G401 (cell line): ENCODE measurements at places on chromosomes 3 and 15. TPM values are rescaled to one million over a fixed set of nuclear protein-coding genes. Genes with fewer than 3 reads are reported as not detected.

- DNase-seq, result no peak
Measured at GRCh38 chr3:14156843-14157561, 21.4 kb downstream of the XPC start.

GRCh38 chr3:189300345-189300744 is 128.6 kb downstream of the TPRG1 start:
- no peak for DNase-seq

GRCh38 chr15:89964232-89964954 is 36.7 kb upstream of the ZNF710 start:
- DNase-seq, result peak; percentile 66

DNA sequence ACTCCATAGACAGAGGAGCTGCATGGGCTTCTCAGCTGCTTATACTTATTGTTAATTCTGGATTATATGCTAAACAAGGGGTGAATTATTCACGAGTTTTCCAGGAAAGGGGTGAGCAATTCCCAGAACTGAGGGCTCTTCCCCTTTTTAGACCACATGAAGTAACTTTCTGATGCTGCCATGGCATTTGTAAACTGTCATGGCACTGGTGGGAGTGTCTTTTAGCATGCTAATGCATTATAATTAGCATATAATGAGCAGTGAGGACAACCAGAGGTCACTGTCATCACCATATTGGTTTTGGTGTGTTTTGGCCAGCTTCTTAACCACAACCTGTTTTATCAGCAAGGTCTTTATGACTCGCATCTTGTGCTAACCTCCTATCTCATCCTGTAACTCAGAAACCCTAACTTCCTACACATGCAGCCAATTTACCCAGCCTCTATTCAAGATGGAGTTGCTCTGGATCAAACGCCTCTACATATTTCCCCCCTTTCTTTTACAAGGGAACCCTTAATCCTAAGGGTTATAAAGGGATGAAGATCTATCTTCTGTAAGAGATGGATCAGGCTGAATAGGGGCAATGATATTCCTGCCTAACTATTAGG is 12.1 kb upstream of the DMXL2 start:
- no peak for DNase-seq

- no peak for DNase-seq
Measured at GRCh38 chr3:70911719-70912118, 599.3 kb upstream of the MDFIC2 start.

GRCh38 chr3:18398448-18398847 is 26.7 kb downstream of the SATB1 start:
- no peak for DNase-seq

GRCh38 chr3:192710366-192710765 is 17.0 kb downstream of the FGF12 start:
- no peak for DNase-seq

- peak; percentile 28 for DNase-seq
Measured at GRCh38 chr15:31372635-31373091, 46.0 kb downstream of the KLF13 start.

DNA sequence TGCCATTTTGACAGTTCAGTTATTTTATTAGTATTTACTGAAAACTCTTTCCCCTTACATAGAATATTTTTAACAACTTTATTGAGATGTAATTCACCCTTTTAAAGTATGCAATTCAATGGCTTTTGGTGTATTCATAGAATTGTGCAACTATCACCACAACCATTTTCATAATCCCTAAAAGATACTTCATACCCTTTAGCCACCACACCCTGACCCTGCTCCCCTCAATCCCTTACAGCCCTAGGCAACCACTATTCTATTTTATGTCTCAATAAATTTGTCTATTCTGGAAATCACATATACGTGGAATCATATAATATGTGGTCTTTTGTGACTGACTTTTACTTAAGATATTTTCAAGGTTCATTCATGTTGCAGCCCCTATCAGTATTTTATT is 29.7 kb downstream of the TEX9 start:
- no peak for DNase-seq

DNA sequence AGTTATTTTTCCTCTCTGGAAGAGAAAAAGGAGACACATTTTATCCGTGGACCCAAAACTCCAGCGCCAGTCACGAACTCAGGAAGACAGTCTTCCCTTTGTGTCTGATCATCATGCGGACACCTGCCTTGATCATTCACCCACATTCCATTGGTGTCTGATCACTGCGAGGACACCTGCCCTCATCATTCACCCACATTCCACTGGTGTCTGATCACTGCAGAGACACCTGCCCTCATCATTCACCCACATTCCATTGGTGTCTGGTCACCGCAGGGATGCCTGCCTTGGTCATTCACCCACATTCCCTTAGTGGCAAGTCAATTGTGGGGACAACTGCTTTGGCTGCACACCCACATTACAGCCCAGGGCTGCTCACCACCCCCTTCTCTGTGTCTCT is 148.9 kb downstream of the ROBO1 start:
- DNase-seq, result no peak

GRCh38 chr15:64905119-64905831 is 6.4 kb upstream of the ANKDD1A start:
- peak; percentile 56 for DNase-seq

- DNase-seq, result no peak
Measured at GRCh38 chr15:62439543-62440016, 274.5 kb upstream of the C2CD4B start.

GRCh38 chr3:78101384-78101783 is 1061.5 kb downstream of the ROBO2 start:
- no peak for DNase-seq

DNA sequence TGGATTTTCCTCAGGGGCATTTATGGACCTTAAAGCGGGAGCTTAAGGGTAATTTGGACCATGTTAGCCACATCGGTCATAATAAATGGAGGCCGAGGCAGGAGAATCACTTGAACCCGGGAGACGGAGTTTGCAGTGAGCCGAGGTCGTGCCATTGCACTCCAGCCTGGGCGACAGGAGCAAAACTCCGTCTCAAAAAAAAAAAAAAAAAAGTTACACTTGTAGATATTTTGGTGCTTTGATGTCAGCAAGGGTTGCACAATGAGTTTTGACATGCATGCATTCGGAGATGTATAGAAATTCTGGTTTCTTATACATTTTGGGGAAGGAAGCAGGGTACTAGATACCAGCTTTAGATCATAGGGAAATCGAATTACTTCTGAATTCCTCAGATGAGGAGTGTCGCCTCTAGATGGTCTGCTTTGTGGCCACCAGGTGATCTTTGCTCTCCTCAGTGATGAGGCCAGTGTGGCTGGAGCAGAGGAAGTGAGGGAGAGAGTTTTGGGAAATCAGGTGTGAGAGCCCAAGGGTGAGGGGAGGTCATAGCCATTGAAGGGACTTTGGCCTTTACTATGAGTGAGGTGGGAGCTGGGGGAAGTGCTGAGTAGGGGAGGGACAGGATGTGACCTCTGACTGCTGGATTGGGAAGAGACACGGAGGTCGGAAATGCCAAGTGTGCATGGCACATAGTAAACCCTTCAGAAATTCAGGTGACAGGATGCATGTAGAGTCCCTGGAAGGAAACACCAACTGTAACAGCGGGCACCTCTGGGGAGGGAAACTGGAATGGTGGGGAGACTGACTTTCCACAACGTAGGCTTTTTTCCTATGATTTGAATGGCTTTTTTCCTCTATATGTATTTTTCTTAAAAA is 8.4 kb upstream of the RBSN start:
- no peak for DNase-seq

WDR49 gene
- not detected in 2 replicates for total RNA-seq

ARGFX gene
- total RNA-seq, result not detected in 2 replicates

SHC4 gene
- total RNA-seq, result not detected in 2 replicates

FEZF2 gene
- total RNA-seq, result not detected in 2 replicates

IFT57 gene
- 98.1 and 113 TPM in 2 replicates for total RNA-seq

RNU5B-1 gene
- not detected in 2 replicates for total RNA-seq

PARP15 gene
- not detected in 2 replicates for total RNA-seq

AP3B2 gene
- total RNA-seq, result 3.1 and 5.3 TPM in 2 replicates
